ENCODE measurements at places on chromosomes 11 and 22.

DNA sequence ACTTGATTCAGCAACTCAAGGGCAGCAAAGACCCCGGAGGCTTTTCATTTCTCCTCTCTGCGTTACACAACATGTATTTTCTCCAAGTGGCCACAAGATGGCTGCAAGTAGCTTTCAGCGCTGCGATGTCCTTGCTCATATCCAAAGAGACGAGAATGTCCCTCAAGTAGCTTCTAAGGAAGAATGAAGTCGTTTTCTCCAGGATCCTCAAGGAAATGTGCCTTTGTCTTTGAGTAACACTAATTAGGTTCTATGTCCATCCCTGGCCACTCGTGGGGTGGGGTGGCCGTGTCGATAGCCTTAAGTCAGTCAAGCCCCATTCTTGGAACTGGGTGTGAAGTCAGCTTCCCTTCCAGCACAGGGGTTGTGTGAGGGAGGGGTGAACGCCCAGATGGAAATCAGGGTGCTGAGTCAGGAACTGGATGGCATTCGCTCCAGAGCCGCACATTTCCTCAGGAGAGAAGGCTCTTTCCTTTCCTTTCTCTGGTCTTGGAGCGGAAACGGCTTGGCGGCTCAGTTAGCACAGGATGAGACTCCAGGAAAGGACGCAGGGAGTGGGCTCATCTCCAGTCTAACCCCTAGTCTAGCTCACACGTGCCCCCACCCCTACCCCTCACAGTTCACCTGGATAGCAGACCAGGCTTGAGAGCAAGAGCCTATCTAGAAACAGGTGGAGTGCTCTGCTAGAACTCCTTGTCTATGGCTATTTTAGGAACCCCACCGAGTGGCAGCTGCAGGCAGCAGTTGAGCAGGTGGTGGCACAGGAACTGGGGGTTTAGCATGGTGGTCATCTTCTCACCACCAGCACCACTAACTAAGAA lies 44.3 kb downstream of the NNMT start:
- DNase-seq = peak; percentile 85

DNA sequence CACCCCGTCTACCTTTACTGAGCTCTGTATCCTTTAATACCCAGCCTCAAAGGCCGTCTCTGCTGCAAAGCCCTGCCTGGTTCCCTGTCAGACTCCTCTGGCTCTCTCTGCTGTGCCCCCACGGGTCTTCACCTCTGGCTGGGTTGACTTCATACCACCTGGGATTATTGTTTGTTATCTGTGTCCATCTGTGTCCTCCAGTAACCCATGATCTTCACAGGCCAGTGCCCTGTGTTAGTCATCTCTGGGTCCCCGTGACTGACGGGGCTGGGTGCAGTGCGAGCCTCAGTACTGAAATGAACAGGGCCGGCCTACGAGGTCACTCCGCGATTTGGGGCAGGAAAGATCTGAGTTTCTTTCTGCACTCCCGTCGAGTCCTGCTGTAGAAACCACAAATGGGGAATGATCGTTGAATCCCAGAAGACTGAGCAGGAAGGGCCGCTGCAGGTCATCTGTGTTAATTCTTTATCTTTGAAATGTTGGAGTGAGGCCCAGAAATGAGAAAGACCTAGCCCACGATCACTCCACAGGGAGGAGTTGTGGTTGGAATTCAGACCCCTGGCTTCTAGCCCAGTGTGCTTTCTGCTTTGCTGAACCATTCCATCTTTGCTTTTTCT lies 12.3 kb upstream of the TUB start:
- DNase-seq = peak; percentile 77

DNA sequence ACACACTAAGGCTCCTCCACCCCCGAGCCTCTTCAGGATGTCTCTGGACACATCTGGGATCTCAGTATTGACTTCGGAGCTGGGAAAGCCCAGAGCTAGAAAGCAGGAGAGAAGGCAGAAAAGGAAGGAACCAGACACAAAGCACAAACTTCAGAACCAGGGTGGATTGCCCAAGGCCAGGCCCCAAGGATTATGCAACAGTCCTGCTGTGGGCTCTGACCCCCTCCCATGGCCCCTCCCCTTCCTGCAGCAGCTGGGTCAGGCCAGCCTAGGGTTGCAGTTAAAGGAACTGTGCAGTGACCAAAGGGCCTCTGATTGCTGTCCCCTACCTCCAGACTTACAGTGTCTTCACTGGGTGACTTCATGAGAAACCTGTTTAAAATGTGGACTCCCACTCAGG lies 5.3 kb downstream of the KCNE3 start:
- DNase-seq = peak; percentile 57

- DNase-seq = no peak
These were observed 46.1 kb downstream of the ARFGAP2 start for GRCh38 chr11:47130543-47130942.

DNA sequence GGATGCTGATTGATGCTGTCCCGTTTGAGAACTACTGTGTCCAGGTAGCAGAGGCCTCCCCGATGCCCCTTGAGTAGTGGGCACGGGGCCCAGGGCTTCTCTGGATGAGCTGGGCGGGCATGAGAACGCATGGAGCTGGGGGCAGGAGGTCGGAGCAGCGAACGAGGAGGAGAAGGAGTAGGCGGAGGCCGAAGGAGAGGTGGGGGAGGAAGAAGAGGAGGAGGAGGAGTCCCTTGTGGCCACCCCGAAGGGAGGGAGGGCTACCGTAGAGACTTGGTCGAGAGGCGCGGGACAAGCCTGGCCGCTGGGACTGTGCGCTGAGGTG lies 62.9 kb downstream of the CRYBB2 start:
- DNase-seq = no peak

DNA sequence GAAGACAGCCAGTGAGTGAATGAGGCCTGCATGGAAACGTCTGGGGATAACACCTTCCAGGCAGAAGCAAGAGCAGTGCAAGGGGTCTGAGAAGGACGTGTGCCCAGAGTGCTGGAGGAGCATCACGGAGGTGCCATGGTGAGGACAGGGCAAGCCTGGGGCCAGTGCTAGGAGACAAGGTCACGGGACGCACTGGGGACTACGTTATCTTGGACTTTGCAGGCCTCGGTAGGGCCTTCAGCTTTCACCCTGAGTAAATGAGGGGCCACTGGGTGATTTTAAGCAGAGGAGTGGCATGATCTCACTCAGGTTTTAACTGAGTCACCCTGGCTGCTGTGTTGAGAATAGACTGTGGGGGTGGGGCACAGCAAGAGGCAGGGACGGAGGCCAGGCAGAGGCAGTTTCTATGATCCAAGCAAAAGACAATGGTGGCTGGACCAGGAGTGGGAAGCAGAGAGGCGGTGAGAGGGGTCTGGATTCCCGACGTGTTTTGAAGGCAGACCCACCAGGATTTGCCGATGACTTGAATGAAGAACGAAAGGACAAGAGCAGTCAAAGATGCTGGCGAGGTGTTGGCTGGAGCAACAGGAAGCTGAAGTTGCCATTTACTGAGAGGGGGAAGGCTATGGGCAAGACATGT lies 102.7 kb upstream of the PARVA start:
- no peak for DNase-seq

DNA sequence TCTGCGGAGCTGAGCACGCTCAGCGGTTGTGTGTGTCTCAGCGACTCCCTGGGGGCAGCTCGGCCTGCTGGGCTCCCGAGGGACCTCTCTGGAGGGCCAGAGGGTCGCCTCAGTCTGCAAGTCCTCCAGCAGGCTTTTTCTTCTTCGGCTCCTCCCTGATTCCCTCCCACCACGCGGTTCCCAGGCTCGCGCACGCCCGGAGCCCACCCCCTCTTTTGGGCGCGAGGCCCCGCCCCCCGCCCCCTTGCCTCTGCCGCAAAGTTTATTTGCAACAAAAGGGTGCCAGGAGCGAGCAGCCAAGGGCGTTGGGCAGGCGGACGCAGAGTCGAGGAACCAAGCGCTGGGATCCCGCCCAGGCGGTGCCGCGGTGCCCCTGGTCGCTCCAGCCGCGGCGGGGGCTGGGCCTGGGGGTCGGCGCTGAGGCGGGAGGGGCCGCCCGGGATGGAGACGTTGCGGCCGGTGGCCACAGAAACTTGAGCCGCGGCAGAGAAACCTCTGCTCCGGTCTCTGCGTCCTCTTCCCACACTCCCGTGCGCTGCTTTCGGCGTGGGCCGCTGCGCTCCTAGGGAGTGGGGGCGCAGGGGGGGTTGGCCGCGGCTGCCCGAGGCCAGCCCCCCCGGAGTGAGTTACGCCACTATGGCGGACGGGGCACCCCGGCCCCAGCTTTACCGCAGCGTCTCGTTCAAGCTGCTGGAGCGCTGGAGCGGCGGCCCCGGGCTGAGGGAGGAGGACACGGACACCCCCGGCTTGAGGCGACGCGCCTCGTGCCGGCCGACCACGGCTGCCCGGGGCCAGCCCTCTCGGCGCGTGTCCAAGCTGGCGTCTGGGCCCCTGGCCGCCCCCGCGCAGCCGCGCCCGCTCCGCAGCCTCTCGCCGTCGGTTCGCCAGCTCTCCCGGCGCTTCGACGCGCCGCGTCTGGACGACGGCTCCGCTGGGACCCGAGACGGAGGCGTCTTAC lies at the start of gene ARHGEF17:
Gene ARHGEF17, plus strand, starts transcription at position 274 of the 958 bp plus-strand sequence. Its CDS starts 363 bp downstream, at position 637.
- DNase-seq = peak; percentile 76

- no peak for DNase-seq
These were observed 207.7 kb downstream of the CEP164 start for GRCh38 chr11:117535201-117535849.

- DNase-seq = no peak
These were observed 47.6 kb downstream of the NECTIN1 start for GRCh38 chr11:119681361-119681910.

DNA sequence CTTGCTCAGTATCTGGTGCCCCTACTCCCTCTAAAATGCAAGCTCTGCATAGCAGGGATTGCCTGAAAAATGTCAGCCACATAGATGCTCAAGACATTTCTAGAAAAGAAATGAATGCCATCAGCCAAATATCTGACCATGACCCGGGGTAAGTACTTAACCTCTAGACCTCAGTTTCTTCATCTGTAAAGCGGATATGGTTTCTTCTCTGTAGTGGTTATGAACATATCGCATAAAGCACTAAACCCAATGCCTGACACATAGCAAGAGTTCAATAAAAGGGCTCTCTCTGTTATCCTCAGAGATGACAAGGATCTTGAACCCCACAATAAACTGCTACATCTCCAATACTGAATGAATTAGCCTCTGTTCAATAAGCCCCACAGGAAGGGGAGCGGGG lies 122.6 kb downstream of the ABTB2 start:
- DNase-seq = no peak

GRCh38 chr22:44620841-44621257 lies 81.2 kb upstream of the PRR5 start:
- no peak for DNase-seq

DNA sequence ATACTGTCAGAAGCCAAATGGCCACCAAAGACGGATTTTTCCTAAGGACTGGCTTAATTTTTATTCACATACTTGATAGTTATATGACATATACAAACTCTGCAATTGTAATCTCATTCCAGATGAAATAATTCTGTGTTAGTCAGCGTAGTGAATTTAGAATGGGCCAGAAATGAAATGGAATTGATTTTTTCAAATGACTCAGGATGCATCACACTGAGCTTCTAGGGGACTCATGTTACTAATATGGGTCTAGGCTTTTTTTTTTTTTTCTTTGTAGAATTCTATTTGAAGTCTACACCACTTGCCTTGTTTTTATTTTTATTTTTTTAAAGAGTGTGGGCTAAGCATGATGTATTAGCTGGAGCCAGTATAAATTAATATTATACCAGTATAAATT lies 62.7 kb downstream of the SPECC1L start:
- DNase-seq = peak; percentile 73

DNA sequence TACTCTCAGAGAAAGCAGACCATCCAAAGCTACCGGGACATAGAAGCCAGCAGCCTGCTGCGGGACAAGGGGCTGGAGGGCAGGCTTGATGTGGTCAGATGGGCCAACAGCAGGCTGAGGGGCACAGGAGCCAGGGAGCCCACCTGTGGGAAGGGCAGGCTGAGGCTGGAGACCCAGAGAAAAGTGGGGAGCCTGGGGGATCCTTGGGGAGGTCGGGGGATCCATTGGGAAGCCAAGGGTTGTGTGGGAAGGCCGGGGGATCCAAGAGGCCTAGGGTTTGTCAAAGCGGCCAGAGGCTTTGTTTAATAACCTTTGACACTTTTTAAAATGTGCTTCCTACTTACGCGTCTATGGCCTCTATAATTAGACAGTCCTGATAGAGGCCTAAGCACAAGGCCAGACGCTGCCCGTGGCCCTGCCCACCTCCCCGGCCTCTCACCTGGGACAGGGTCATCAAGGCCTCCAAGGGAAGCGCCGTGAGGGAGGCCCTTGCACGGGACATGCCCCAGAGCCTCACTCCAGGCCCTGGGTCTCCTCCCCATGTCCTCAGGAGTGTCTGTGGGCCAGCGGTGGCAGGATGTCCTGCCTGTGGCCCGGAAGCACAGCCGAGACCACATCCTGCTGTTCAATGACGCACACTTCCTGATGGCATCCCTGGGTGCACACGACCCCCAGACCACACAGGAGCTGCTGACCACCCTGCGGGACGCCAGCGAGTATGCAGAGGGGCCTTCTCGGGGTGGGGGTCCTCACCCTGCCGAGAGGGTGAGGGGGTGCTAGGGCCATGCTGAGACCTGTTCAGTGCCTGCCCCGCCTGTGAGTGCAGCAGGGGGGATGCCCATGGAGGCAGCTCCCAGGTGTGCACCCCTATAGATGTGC lies 8.6 kb upstream of the GTSE1 start:
- no peak for DNase-seq

DNA sequence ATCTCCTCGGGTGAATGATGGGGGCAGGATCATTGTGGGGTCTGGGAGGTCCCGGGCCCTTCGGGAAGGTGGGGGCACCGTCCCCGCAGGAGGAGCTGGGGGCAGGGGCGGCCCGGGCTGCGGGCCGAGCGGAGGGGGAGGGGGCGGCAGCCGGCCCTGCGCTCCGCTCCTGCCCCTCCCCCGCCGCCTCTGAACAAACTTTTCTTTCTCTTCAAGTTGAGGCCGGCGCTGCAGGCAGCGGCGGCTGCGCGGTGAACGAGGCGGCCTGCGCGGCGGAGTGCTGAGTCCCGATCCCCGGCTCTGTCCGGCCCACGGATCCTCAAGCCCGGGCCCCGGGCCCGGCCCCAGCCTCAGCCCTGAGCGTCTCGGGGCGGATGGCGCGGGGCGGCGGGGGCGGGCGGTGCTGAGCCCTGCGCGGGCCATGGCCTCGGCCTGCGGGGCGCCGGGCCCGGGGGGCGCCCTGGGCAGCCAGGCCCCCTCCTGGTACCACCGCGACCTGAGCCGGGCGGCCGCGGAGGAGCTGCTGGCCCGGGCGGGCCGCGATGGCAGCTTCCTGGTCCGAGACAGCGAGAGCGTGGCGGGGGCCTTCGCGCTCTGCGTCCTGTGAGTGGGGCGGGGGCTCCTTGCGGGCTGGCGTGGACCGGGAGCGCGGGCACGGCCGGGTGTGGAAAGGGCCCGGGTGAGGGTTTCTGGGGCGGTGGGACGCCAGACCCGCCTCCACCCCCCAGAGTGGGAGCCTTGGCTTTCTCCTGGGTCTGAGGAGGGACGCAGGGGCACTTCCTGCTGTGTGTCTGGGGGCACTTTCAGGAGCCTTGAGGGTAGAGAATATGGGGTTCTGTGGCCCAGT lies at the start of gene INPPL1:
Gene INPPL1, plus strand, starts transcription at position 204 of the 847 bp plus-strand sequence. Its CDS starts 218 bp downstream, at position 422.
- no peak for DNase-seq

GRCh38 chr11:94588366-94588942 lies 21.3 kb downstream of the PIWIL4 start:
- no peak for DNase-seq
